Activated effector memory CD4-positive, alpha-beta T cell treated with Interleukin-2 at 50 U/mL for 16 hours (primary cell): ENCODE measurements at places on chromosomes 5 and 9.

- DNase-seq: no peak
Measured at GRCh38 chr5:126062398-126063221, 360.6 kb upstream of the GRAMD2B start.

DNA sequence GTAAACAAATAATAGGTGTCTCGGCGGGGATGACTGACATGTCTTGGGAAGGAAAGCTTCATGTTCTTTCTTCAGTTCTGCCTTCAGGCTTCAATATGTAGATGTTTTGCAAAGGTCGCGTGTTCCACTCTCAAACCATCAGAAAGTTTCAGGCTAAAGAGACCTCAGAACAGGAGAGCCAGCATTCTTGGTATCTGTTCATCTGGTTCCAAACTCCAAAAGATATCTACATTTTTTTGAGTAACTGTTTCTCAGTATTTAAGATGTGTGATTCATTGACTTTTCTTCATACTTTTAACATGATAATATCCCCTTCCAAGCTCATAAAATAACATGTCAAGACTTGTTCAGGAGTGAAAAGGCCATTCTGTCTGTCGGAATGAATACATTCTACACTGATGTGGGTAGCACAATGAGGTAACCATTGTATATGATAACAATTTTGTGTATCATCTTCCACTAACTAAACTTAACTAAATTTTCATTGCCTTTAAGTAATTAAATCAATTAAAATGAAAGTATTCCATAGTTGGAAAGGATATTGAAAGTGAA is 183.6 kb downstream of the CFAP90 start:
- DNase-seq: no peak

DNA sequence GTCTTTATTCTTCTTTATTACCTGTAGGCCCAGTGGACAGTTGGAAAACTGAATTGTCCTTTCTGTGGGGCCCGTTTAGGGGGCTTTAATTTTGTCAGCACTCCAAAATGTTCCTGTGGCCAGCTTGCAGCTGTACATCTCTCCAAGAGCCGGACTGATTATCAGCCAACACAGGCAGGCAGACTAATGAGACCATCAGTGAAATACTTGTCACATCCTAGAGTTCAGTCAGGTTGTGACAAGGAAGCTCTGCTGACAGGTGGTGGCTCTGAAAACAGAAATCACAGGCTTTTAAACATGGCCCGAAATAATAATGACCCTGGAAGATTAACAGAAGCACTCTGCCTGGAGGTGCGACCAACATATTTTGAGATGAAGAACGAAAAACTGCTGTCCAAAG is 47.9 kb downstream of the RNF180 start:
- no peak for DNase-seq

- no peak for DNase-seq
Measured at GRCh38 chr5:128613766-128614165, 75.7 kb upstream of the FBN2 start.

- DNase-seq: no peak
Measured at GRCh38 chr5:89071101-89071940, 188.3 kb upstream of the MEF2C start.

DNA sequence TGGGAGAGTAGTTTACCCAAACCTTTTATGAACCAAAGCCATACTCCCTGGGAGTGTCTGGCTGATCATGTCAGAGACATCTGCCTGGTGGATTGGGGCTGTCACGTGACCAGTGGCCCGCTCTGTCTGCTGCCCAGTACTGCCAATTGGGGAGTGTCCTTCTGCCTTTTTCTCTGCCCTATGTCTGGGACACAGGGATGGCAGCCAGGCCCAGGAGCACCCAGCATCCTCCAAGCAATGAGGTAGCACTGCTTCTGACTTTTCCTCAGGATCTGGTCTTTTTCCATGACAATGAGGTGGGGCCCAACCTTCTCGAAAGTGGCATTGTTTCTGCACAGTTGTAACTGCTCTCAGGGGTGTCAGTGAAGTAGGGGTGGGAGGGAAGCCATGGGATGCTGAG is 21.8 kb downstream of the DAPK1 start:
- DNase-seq: no peak

DNA sequence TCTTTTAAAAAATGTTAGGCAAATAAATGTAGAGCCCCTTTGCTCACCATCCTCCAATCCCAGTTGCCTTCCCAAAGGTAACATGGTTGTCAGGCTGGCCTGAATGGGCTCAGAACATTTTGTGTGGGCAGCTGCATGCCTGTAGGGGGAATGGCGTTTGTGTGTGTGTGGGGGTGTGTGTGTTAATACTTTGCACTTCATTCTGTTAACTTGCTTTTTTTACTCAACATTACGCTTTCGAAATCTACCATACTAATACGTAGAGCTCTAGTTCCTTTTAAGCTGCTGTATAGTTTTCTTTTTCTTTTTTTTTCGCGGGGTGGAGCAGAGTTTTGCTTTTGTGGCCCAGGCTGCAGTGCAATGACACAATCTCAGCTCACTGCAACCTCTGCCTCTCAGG is 14.0 kb downstream of the MYOZ3 start:
- no peak for DNase-seq

DNA sequence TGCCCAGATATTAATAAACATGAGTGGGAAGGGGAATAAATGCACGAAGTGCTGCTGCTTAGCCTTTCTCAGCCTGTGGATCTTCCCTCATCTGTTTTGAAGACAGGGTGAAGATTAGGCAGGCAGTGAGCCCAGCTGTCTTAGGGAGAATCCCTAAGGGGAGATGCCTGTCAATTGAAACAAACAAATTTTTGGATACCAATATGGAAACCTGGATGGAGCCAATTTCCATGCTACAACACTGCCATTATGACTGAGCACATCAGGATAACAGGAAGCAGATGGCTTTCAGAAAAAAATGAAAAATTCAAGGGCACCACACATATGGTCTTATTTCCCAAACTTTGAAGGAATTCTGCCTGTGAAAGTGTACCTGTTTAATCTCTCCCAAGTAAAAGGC is 80.3 kb downstream of the HMHB1 start:
- DNase-seq: no peak

- DNase-seq: no peak
Measured at GRCh38 chr5:616484-617039, 4.4 kb downstream of the CEP72 start.
